Brain microvascular endothelial cell (primary cell): ENCODE measurements at places on chromosomes 7 and 10.

GRCh38 chr10:6581778-6582228 lies 1.7 kb upstream of the PRKCQ start:
- no peak for DNase-seq

GRCh38 chr7:116363637-116364432 lies 135.7 kb upstream of the CAV2 start:
- no peak for DNase-seq

DNA sequence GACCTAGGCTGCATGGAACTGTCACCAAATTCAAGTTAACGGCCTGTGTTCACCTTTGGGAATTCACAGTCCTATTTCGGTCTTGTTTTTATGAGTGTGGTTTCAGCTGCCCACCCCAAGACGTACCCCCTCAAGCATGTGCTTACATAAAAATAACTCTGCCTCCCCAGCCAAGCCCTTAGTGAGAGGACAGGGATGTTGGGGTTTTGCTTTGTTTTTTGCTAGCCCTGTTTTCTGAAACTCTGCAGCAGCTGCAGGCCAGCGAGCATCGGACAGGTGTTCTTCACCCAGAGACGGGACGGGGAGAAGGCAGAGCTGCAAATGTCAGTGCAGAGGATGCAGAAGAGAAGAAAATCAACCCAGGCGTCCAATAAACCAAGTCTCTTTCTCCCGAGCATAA lies 13.5 kb downstream of the CHST15 start:
- no peak for DNase-seq

DNA sequence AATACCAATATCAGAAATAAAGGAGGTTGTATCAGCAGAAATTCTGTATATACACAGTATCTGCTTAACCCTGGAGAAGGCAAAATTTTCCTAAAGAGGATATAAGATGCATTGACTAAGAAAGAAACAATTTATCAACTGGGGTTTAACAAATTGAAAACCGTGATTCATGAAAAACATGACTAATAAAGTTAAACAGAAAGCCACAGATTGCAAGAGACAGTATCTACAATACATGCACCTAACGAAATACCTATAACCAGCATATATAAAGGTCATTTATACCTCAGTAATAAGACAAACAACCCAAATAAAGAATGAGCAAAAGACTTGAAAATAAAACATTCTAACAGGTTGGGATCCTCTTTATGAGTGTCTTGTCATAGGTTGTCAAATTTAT lies 101.8 kb downstream of the IQUB start:
- DNase-seq, result no peak

DNA sequence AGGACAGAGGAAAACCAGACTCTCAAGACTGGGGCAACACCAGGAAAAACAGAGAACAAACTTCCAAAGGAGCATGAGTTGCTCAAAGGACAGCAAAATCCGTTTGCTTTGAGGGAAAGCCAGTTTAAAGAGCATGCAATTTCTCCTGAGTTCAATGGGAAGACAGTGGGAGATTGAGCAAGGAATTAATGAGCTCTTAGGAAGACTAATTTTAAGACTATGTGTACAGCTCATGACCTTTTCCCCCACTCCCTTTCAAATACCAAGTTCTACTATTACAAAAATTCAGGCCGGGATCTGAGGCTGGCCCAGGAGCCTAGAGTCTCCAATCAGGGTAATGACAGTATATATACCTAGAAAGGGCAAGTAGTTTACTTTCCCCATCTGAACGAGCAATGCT lies 79.2 kb downstream of the EPDR1 start:
- DNase-seq, result no peak

DNA sequence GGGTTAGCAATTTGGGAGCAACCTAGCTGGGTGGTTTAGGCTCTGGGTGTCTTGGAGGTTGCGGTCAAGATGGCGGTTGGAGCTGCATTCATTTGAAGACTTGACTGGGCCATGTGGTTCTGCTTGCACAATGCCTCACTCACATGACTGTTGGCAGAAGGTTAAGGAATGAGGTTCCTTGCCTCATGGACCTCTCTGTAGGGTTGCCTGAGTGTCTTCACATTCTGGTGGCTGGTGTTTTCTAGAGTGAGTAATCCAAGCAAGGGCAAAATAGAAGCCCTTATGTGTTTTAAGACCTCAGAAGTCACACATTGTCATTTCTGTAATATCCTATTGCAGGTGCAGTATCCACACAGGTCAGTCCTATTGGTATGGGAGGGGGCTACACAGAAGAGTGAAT lies 52.0 kb downstream of the CDK14 start:
- DNase-seq, result no peak

DNA sequence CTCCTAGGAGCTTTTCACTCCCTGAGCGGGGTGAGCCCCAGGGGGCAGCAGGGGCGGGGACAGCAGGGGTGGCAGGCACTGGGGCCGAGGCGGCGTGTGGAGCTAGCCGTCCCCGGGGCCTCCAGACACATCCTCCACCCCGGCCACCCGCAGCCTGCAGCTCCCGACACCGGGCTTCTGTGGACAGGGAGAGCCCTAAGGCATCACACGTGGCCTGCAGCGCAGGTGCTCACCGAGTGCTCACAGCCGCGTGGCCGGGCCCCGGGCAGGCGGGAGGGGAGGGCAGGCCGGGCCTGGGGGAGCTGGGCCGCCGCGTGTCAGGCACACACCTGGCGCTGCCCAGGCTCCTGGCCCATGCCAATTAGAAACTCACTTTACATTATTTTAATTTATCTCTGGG lies 51.4 kb downstream of the MICALL2 start:
- DNase-seq, result no peak

DNA sequence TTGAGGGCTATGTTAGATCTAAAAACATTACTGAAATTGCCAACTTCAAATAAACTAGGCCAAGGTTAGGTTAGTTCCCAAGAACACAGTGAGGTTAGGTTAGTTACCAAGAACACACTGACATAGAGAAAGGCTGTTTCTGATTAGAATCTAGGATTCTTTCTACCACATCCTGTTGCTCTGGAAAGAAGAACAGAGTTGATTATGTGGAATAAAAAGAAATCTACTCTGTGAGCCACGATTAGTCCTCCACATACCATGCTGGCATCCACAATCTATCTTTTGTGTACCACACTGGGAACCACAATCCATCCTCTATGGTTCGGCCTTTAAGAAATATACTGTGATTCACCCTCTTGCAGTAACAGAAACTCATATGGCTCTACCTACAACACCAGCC lies 91.4 kb downstream of the LRRTM3 start:
- no peak for DNase-seq

DNA sequence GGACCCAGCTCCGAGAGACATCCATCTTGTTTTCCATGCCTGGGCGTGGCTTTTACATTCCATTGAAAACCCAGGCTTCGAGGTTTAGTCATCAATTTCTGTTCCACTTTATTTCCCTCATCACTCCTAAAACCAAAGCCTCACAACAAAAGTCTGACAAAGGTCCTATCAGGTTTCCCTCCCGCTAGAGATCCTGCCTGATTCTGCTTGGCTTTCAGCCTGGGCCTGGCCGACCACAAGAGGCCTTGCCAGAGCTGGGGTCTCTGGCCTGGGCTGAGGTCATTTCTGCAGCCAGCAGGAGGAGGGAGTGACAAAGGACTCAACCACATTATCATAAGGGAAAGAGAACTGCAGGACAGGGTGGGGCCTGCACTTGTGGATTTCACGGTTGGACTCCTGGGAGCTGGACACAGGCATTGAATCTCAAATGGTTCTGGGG lies 167.0 kb downstream of the FANK1 start:
- DNase-seq, result peak; percentile 71

DNA sequence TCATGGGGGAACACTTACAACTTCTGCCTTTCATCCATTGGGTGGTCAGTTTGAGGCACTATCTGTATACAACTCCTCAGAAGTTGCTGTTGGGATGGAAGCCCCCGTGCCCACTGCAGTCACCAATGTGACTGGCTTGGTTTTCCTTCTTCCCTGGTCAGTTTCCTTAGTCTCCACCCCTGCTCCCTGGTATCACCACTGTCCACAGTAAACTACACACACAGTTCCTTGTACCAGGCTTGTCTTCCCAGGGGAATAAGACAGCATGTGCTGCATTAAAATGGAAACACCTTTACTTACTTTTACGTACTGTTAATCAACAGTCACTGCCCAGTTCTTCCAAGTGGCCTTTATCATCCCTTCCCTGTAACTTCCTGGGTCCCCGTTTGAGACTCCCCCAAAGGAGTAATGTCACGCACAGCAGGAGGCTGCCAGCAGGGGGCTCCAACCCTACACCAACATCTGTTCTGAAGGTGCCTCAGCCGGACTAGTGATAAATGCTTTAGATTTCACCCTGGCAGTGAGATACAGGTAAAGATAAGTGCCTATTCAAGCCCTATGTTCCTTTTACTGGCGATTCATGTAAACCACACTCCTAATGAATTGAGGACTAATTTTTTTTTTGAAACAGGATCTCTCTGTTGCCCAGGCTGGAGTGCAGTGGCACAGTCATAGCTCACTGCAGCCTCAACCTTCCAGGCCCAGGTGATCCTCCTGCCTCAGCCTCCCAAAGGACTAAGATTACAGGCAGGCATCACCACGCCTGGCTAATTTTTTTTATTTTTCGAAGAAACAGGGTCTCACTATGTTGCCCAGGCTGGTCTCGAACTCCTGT lies 45.3 kb upstream of the PIK3AP1 start:
- DNase-seq, result peak; percentile 59

DNA sequence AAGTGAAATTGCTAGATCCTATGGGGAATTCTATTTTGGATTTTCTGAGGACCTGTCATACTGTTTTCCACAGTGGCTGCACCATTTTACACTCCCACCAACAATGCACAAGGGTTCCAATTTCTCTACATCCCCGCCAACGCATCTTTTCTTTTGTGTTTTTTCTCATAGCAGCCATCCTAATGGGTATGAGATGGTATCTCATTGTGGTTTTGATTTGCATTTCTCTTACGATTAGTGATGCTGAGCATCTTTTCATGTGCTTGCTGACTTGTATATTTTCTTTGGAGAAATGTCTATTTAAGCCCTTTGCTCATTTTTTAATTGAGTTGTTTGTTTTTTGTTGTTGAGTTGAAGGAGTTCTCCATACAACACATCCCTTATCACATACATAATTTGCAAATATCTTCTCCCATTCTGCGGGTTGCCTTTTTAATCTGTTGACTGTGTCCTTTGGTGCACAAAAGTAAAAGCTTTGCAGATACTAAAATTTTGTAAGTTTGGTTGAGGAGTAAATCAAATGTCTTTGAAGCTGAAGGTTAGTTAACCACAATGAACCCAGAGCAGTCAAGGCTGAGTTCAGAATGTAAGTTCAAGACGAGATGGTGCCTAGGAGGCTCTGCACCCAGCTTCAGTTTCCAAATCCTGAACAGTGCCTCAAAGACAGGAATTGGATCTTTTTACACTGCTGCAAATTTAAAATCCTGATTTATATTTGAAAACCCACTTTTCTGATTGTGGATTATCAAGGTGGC lies 195.4 kb downstream of the COBL start:
- no peak for DNase-seq

- no peak for DNase-seq
Observed at GRCh38 chr7:138247081-138247480, 170.8 kb downstream of the AKR1D1 start.

- DNase-seq, result peak; percentile 39
Observed at GRCh38 chr10:67697724-67698131, 1.7 kb upstream of the CTNNA3 start.

DNA sequence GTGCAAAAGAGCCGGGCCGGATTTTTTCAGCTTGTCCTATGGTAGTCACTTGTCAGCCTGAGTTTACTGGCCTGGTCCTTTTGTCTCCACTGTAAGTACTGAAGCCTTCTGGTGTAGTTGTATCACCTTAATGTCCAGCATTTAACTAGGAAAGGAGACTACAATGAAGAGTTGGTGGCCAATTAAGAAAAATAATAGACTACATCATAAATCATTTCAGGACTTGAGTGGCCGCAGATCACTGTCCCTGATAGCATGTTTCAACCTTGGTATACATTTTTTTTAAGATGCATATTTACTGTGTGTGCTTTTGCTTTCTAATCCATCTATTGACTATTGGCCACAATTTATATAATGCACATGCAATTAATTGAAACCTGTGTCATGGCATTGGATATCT lies 6.1 kb downstream of the FZD1 start:
- DNase-seq, result no peak

DNA sequence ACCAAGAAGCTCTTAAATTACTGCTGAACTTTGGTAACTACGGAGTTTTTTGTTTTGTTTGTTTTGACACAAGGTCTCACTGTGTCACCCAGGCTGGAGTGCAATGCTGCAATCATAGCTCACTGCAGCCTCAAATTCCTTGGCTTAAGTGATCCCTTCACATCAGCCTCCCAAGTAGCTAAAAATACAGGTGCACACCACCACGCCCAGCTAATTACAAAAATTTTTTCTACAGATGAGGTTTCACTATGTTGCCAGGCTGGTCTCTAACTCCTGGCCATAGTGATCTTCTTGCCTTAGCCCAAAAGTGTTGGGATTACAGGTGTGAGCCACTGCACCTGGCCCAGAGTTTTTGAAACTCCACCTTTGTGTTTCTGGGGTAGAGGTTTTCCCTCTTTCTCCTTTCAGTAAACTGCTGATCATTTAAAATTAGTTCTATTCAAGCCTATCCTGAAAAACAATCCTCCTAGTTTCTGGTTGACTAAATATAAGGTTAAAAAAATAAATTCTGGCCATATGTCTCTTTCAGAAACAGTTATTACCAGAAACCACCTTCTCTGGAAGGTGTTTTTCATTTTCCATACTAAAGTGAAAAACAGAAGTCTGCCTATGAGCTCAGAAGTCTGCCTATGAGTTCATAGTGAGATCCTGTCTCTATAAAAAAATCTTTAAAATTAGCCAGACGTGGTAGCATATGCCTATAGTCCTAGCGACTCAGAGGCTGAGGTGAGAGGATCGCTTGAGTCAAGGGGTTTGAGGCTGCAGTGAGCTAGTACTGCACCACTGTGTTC lies 63.9 kb downstream of the VOPP1 start:
- no peak for DNase-seq

- no peak for DNase-seq
Observed at GRCh38 chr10:110780704-110781103, 91.0 kb upstream of the PDCD4 start.

DNA sequence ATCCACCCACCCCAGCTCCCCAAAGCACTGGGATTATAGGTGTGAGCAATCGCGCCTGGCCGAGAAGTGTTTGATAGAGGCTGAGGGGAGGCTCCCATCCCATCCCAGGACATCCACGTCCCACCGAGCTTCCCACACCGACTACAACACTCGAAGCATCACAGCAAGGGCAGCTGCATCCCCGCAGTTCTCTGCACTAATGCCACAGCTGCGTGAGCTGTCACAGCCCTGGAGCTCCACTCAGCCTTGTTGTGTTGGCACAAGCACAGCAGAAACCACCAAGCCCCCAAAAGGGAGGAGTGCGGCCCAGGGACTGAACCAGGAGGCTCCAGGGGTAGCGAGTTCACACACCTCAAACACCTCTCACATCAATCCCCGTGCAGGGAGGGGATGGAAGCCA lies 121.6 kb downstream of the DIP2C start:
- no peak for DNase-seq

DNA sequence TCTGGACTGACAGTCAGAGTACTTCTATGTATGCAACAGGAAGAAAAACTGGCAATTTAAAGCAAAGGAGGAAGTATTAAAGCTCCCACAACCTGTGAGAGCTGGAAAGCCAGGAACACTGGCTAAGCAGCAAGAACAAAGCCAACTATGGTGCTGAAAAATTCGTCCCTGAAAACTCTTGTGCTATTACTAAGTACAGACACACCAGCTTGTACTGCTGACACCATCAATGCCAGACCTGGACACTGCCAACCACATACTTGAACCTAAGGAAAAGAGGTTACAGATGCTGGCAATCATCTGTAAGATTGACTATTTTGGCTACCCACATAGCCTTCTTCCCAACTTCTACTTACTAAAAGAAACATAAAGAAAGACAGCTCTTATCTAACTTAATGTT lies 1110.6 kb downstream of the SORCS3 start:
- DNase-seq, result no peak
